ENCODE measurements at places on chromosomes 5 and 9.

- no peak for DNase-seq
Observed at GRCh38 chr5:176597417-176598389, 12.3 kb downstream of the GPRIN1 start.

DNA sequence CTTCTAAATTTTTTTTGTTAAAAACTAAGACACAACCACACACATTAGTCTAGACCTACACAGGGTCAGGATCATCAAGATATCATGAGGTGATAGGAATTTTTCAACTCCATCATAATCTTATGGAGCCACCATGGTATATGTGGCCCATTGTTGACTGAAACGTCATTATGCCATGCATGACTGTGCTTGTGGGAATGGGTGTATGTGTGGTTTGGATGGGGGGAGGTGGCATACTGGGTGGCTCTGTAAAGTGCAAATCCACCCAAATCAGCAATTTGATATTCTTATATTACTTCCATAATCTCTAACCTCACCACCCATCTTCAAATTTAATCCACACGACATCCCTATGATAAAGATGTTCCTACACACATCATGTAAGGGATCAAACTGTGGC is 21.0 kb downstream of the ADRB2 start:
- DNase-seq: no peak

GRCh38 chr5:129392681-129393080 is 67.4 kb upstream of the ADAMTS19 start:
- DNase-seq: no peak

DNA sequence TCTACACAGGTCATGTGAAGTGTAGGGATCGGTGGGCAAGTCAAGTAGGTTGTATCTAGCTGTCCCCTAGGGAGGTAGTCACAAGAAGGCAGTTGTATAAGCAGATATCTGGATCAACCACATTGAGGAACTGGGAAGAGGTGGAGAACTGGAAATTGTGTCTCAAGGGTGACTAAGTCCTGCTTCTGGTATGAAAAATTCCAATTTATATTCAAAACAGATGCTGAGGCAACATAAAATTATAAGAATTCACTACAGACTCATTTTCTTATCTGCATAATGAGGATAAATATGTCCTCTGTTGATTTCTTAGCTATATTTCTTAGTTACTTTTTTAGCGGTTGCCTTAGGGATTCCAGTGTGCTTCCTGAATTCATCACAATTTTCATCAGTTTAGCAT is 46.8 kb downstream of the GALNT12 start:
- no peak for DNase-seq

DNA sequence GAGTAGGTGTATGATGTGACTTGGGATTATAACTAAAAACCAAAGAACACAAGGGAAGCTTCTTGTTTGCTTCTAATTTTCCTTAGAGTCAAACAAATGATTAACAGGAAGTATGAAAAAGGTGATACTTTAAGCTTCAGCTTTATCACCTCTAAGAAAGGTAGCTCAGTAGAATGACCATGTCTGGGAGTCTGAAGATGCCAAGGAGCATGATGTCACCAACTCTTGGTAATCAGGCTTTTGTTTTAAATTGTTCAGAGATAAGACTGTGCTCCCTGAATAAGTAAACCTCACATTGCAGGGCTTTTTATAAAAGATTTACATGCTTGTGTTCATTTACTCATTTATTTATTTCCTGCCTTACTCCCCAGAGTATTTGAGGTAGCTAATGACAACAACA is 169.9 kb downstream of the FER start:
- DNase-seq: no peak
